ENCODE measurements at places on chromosomes 2 and 18. TPM values are rescaled to one million over a fixed set of nuclear protein-coding genes. Genes with fewer than 3 reads are reported as not detected.
A peak's percentile ranks its signal among the peaks of the same experiment; 100 is the strongest.

GRCh38 chr2:9232886-9233285 lies 26.3 kb downstream of the ASAP2 start:
- peak; percentile 41 for DNase-seq

DNA sequence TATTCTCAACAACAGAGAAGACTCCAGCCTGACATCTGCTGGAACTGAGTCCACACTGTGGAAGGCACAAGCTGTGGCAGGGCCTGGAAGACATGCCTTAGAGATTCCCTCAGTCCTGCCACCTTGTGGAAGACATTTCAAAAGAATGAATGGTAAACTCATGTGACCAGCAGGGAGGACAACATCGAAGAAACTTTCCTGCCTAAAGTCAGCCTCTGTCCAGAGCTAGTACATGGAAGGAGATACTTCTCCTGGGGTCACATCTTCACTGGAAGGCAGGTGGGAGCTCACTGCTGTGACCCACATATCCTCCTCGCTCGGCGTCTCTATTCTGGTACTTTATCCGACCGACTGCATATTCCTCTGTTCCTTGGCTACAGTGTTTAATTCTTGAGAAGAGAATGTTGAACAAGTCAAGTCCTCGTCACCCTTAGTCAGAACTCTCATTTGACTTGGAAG lies 59.5 kb downstream of the PUM2 start:
- peak; percentile 82 for DNase-seq

GRCh38 chr2:102226171-102226570 lies 39.3 kb downstream of the IL1RL2 start:
- no peak for DNase-seq

DNA sequence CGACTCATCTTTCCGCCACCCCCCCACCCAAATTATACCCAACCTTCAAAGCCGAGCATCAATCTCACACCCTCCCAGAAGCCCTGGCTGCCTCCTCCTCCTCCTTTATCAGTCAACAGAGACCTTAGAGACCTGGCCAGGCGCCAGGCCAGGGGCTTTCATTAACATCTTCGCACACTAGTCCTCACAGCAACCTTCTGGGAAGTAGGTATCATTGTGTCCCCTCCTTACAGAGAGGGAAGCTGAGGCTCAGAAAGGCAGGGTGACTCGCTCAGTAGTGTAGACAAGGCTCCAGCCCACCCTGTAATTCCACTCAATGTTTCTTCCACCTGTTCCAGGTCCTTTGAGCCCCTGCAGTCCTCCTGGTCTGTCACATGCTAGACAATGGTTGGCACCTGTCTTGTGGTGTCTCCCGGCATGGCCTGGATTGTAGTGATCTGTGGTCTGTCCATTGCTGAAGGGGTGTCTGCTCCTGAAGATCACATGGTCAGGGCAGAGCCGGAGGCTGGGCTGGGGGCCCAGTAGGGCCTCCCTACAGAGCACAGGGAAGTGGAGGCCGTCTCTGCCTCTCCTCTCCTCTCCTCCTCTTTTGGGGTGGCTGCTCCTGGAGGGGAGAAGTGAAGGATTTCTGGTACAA lies 36.0 kb downstream of the KLHL29 start:
- DNase-seq: no peak

DNA sequence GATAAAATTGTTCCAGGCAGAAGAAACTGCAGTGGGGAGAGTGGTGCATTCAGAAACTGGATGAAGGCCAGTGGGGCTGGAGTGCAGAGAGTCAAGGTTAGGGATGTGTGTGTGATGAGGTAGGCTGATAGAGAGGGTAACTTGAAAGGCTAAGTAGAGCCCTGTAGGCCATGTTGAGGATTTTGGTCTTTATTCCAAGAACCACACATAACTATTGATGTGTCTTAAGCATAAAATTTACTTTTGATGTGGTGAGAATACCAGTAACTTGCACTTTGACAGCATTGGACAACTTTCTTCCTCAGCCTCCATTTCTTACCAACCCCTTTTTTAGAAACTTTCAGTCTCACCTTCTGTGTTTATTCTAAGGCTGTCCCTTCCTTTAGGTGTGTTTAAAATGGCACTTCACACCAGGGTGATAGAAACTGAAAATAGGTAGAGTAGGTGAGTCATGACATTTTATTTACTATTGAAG lies 22.6 kb downstream of the MTX2 start:
- DNase-seq: no peak

DNA sequence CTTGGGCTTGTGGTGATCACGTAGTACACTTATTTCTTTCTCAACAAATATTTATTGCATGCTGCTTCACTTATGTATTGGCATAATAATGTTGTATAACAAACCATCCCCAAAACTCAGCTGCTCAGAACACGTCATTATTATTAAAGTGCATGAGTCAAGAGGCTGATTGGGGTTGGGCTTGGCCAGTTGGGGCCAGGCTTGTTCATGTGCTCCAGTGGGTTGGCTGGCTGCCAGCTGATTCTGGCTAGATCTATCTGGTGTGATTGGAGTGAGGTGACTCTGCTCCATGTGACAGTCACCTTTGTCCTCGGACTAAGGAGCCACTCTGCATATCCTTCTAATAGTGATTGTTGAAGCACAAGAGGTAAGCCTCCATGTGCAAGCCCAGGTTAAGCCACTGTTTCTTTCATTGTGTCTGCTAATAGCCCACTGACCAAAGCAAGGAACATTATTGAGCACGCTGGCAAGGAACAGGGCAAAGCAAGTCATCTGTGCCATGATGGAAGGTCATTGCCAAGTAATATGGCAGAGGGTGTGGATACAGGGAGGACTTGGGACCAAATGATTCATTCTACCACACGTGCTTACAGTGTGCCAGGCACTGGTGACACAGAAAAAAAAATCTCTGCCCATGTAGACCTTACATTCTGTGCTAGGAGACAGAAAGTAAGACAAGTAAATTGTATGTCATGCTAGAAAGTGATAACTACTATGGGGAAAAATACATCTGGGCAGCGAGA lies 63.3 kb upstream of the TMEM182 start:
- DNase-seq: no peak

DNA sequence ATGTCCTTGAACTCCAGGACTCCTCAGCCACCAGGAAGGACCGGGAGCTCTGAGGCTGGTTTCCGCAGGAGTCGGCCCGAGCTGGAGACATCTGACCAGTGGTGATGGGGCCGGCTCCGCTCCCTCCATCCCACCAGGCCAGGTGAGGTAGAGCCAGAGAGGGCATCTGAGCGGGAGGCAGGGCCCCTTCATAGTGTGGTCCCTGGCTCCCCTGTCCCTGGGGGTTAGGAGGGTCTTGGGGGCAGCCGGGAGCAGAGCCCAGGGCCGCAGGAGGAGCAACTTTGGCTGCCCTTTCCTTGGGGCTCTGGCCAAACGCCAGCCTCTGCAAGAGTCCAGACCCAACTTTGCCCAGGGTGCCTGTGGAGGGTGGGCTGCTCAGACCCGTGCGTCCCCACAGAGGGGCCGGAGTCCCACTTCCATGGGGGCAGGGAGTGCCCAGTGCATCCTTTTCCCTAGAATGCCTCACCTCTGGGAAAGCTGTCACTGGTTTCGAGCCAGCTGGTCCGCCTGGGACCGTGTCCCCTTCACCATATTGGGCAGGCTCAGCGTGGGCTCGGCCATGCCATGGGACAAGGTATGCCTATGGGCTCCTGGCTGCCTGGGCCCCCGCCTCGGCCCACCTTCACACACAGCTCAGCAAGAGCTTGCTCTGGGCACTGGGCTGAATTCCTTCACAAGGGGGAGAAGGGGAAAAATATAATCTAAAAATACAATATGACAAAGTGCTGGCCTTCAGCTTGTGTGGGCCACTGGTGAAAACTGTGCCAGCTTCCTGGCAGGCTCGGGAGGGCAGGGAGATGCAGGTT lies 148.6 kb downstream of the TWIST2 start:
- no peak for DNase-seq

DNA sequence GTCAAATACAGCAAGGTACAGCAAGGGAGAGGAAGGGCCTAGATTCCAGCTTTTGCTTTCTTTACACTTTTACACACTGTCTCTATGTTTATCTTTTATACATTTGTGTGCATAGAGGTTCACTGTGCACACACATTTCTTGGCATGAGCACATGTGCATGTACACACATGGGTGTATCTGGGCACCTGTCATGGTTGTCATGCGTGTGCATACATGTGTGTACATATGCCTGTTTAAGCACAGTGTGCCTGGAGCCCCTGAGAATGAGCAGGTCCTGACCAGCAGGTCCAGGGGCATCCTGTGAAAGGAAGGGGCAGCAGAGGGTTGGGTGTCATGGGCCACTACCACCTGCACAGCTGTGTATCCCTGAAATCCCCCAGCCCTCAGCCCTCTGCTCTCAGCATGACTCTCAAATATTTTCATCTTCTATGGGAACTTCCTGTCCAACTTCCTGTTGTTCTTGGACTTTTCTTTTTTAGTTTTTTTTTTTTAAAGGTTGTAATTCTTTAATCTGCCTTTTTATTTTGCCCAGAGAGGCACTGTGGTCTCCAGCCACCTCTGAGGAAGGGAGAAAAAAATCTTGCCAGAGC lies 97.0 kb upstream of the EPAS1 start:
- peak; percentile 17 for DNase-seq

DNA sequence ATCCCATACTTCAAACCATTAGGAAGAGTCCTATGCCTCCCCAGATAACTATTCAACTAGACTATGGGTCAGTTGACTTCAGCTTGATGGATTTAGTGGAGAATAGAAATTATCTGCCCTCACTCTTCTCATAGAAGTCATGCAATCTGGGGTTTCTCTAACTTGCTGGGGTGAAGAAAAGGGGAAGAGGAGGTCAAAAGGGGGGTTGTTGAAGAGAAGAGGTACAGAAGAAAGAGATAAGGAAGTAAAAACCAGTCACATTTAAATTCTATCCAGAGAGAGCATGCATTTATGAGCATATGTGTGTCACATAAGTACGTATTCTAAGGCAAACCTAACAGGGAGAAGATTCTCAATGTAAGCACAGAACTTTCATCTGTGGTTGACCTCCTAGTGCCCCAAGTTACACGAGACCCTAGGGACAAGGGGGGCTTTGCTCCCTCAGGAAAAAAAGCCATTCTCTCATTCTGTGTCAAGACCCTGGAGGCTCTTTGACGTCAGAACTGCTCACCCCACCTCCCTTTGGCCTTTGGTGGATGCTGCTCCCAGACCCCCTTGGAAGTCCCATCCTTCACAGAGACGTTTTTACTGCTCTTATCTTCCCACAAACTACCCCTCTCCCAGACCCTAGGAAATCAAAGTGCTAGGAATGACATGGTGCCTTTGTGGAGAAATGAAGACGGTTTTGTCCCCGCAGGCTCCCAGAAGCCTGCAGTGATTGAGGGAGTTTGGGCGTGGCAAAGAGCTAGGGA lies 236.8 kb upstream of the TNP1 start:
- no peak for DNase-seq

Gene XRCC5
- 509 TPM for total RNA-seq
